D721Med (cell line): ENCODE measurements at places on chromosomes 5 and 9.

GRCh38 chr5:54837093-54837492 is 148.3 kb downstream of the ESM1 start:
- DNase-seq = no peak

- no peak for DNase-seq
Measured at GRCh38 chr9:32348106-32348695, 36.2 kb upstream of the ACO1 start.

DNA sequence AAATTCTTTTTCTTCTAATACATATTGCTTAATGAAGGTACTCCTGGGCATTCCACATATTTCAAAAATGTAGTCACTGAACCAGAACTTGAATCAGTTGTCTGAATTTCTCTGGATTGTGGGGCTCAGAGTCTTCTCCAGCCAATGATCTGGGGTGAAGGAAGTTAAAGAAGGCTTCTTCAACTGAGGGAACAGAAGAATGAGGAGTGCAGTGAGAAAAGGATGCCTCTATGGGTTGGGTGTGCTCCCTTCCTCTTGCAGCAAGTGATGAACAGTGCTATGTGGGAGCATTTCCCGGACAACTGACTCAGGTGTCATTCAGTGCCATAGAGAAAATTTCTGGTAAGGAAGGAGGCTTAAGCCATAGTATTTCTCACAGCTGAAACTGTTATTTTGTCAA is 7.9 kb downstream of the LNPEP start:
- no peak for DNase-seq

GRCh38 chr5:66828548-66829357 is 232.6 kb downstream of the MAST4 start:
- DNase-seq = no peak

DNA sequence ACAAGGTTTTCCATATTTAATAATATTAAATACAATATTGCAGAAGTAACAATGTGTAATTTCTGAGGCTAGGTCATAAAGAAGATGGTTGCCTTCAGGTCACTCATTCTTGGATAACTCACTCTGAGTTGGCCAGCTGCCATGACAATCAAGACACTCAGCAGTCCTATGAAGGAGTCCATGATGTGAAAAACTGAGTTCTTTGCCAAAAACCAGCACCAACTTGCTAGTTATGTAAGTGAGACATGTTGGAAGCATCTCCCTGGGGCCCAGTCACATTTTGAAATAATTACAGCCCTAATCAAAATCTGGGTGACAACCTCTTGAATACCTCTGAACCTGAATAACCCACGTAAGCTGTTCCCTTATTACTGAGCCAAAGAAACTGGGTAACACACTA is 453.2 kb downstream of the CDH18 start:
- no peak for DNase-seq

GRCh38 chr9:89634995-89635742 is 30.4 kb downstream of the GADD45G start:
- no peak for DNase-seq
